Fibroblast of upper back skin (primary cell): ENCODE measurements at places on chromosomes 16 and 17.

- no peak for DNase-seq
Measured at GRCh38 chr17:38715216-38715943, 10.3 kb downstream of the MLLT6 start.

DNA sequence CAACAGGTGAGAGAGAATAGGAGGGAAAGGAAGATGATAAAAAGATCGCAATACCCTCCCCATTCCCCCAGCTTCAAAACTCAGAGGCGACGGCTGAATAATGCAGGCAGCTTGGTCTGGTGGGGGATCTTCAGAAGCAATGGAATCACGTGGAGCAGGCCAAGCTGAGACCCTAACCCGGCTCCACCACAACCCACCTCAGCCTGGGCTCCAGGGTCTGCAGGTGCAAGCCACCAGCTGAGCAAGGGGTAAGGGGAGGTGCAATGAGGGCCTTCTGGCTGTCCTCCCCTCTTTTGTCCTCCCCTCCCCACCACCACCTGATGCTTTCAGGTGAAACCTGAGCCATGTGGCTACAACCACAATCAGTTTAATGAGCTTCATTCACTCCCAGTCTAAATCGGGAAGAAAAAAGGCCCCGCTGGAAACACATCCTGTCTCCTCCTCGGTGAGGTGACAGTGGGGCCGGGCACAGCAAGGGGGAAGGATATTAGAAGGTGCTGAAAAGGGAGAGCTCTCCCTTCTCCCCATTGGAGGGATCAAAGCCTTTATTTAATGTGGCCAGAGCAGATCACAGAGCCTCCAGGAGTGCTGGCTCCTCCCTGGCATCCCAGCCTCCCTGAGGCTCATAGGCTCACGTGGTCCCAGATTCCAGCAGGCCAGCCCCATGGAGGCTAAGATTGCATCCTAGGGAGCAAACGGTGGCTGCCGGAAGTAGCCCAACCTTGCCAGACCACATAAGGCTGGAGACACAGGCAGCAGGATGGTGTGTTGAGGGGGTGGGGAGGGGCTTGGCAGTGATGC is 261.0 kb downstream of the SOX9 start:
- no peak for DNase-seq

DNA sequence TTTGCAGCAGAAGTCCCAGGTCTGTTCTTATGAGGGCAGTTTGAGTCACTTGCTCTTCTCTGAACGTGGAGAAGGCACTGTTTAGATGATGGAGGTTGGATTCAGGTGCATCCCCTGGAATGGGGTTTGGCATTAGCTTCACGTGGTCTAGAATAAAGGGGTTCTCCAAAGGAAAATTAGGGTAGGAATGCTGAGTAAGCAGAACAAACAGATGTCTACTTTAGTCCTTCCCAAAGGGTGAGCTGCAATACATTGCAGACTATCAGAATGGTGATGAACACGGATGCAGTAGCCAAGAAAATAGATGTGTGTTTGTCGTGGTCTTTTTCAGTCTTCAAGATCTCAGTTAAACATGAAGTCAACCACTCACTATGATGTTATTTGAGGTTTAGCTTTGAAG is 3.3 kb upstream of the CBLN1 start:
- DNase-seq = no peak

GRCh38 chr17:65902831-65903522 is 289.0 kb downstream of the CEP112 start:
- no peak for DNase-seq

DNA sequence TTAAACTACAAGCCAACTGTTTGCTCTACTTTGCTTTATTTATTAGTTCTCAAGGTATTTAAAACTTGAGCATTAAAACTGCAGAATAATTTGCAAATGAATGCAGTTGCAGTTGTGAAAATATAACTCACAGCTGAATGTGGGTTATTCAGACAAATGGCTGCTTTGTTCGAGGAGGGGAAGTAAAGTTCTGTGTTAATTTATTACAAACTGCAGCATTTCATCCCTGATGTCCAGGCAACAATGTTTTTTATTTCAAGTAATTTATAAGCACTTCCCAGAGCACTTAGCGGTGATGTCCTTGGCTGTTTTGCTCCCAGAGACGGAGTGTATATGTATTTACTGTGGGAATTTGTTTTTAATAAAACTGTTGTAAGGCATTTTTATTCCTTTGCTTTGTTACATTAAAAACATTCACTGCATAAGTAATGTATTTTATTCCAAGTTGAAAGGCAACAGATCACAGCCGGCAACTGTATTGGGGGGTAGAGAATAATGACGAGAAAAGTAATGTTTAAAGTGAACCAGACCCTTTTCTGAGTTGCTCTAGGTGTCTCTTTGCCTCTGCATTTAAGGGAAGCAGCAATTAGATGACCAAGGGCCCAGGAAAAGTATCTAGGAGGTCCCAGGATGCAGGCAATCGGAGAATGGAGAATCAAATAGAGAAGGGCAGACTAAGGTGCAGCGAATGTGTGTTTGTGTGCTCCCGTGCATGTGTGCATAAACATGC is 291.2 kb upstream of the SALL1 start:
- DNase-seq = no peak

DNA sequence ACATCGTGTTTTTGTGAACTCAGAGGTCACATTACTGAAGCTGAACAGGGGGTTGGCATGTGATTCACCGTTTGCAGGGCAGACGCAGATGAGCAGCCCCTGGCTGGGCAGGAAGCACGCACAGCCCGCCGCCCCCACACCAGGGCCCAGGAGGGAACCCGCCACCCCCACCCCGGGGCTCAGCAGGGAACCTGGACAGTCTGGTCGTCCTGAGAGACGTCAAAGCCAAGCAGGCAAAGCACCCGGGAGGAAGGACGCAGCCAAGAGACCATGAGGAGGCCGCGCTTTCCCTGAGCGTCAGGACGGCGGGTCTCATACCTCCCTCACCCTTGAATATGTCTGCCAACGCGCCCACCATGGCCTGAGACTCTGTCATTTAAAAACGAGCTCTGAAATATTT is 60.6 kb downstream of the LMF1 start:
- DNase-seq = no peak

DNA sequence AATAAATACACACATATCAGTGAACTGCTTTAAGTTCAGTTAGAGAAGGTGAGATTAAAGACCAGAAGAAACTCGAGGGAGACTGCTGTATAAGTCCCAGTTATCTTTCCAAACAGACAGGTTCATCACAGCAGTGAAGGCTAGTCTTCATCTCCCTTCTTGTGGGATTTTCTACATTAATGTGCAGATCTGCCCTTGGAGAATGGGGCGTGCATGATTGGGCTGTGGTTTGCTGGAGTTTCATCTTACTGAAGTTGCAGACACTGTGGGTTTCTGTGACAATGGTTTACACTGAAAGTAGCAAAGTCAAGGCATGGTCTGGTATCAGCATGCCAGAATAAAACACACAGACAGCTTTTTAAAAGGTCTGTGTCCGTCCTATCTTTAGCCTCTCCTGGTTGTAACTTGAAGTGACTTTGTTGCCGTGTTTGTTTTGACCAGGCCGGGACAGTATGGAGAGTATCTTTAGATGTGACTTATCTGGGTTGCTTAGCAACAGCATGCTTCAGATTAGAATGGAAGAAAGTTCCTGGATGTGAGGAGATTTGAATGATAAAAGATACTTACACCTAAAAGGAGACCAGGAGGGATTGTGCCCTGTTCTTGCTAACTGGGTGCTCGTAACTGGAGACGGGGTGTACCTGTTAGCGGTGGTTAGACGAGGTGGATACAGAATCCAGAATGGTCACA is 16.1 kb downstream of the NAA60 start:
- no peak for DNase-seq

- DNase-seq = no peak
Measured at GRCh38 chr16:50373345-50373701, 4.5 kb upstream of the BRD7 start.

DNA sequence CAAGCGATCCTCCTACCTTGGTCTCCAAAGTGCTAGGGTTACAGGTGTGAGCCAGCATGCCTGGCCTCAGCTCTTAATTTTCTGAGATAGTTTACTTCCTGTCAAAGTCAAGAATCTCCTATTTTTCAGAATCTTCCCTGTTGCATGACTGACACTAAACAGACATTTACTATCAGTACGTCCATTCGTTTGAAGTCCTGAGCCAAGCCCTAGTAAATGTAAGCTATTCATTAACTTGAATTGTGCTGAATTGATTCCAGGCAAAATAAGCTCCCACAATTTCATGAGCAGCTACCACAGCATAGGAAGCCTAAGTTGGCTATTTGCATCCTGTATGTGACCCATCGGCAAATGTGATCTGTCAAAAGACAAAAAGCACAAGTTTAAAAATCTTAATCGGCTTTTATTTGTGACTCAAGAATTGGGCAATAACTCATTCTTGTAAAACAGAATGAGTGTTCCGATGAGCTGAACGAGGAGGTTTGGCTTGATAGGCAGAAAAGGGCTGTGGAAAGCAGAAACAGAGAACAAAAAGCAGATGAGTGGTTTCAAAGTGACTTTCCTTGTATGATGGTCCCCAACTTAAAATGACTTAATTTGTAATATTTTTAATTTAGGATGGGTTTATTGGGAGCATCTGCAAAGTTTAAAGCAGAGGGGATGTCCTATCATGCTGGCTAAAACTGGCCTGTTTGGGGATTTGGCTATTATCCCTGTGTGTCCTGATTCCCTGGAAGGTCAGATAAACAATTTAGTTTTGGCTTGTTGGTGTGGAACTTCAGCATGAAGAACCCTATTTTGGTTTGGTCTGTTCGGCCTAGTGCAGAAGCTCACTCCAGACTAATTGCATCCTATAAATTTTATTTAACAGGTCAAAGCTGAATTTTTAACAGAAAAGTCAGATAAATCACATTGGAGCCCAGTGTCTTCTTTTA is 14.2 kb downstream of the RNF112 start:
- no peak for DNase-seq

DNA sequence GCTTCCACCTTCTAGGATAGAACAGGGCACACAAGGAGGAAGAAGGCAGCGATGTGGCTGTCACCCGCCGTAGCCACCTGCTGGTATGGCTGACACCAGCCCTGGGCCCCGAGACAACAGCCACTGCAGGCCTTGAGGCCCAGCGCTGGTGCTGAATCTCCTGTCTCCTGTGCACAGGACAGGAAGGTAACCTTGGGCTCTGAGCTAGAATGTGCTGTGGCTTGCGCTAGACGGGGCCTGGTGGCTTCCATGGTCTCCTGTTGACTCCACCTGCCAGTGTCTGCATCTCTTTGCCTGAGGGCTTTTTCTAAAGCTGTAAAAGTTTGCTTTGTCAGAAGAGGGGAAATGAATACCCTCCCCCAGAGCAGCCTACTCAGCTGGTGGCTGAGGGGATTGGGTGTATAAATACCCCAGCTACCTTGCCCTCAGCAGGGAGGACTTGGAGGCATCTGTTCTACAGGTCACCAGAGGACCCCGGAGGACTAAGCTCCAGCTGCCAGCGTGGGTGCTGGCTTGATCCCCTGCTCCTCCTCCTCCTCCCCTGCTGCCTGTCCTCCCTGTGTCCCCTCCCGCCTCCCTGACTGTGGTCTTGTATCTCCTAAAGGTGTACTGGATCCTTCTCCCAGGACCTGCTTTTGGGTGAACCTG is 76.1 kb upstream of the SDK2 start:
- no peak for DNase-seq

DNA sequence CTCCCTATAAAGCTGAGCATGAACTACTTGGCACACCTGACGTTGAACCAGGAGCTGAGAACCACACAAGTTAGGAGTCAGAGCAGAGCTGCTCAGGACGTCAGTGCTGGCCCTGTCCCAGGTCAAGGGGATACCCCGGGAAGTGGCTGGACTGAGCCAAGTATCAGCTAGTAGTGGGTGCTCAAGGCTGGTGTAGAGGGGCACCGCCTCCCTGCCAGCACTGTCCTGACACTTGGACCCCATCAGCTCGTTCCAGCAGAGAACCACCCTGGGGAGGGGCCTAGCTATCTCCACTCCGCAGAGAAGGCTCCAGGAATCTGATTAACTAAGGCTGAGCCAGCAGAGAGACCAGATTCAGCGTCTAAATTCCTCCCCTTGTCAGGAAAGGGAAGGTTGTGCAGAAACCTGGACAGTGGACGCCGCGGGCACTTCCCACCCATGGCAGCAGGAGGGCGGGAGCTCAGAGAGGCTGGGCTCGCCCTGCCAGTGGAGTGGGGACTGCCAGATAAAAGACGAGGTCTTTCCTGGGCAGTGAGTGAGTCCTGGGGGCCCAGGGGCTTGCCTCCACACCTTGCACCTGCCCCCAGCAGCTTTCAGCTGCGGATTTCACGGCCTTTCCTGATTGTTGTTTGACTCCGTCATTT is 21.0 kb downstream of the C16orf90 start:
- DNase-seq = no peak

DNA sequence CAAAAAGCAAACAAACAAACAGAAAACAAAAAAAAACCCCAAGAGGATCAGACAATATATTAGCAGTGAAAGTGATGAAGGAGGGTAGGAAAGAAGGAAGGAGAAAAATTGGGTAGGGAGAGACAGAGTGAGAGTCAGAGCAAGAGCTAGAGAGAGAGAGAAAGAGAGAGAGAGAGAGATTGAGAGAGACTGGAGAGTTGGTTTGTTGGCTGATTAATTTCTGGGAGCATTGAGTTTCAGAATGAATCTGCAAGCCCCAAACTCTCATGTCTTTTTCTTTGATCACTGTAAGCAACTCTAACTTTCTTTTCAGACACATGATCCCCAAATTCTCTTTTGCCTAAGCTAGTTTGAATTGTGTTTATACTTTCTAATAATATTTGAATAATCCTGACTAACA is 388.1 kb downstream of the SHISA9 start:
- DNase-seq = no peak

- no peak for DNase-seq
Measured at GRCh38 chr17:10772425-10773380, 31.2 kb downstream of the TMEM238L start.

DNA sequence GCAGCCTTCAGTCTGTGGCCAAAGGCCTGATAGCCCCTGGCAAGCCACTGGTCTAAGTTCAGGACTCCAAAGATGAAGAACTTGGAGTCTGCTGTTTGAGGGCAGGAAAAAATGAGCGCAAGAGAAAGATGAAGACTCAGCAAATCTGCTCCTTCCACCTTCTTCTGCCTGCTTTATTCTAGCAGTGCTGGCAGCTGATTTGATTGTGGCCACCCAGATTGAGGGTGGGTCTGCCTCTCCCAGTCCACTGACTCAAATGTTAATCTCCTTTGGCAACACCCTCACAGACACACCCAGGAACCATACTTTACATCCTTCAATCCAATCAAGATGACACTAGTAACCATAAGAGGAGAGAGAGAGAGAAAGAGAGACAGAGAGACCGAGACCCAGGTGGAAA is 127.6 kb downstream of the UTP18 start:
- no peak for DNase-seq

DNA sequence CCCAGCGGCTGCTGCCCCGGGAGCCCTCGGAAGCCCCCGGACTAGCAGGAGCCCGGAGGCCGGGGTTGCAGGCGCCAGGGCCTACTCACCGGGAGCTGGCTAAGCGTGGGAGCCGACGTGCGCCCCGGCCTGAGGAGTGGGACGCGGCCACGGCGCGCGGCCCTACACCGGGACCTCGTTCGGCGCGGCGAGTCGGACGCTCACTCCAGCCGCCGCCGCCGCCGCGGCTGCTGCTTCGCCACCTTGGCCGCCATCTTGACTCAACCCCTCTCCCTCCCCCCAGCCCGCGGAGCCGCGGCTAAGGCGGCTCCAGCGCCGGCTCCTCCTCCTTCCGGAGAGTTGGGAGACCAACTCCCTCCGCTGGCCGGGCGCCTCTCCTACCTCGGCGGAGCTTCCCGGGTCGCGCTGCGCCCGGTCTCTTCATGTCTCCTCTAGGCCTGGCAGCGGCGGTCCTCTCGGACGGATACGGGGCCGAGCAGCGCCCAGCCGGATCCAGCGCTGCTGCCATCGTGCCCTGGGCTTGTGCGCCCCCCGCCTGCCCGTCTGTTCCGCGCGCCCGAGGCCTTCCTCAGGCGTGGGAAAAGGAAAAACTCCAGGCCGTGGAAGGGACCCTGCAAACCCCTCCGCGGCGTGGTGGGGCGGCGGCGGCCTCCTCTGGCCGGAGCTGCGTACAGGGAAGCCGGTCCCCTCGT is at the start of gene NCOR1:
Gene NCOR1, minus strand, starts transcription at position 262 of the 692 bp plus-strand sequence. CDS start 20,965 bp downstream, outside the sequence.
- peak; percentile 94 for DNase-seq
